ENCODE measurements at places on chromosomes 6 and 20.

DNA sequence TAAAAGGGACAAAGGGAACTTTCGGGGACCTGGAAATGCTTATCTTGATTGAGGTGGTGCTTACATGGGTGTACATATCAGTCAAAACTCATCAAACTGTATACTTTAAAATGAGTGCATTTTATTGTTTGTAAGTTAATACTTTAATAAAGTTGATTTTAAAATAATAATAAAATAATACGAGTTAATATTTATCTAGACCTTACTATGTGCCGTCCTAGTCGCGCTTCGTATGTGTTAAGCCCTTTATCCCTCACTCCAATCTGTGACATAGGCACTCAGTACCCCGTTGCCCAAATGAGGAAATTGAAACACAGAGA lies 47.5 kb downstream of the PDYN start:
- no peak for DNase-seq

DNA sequence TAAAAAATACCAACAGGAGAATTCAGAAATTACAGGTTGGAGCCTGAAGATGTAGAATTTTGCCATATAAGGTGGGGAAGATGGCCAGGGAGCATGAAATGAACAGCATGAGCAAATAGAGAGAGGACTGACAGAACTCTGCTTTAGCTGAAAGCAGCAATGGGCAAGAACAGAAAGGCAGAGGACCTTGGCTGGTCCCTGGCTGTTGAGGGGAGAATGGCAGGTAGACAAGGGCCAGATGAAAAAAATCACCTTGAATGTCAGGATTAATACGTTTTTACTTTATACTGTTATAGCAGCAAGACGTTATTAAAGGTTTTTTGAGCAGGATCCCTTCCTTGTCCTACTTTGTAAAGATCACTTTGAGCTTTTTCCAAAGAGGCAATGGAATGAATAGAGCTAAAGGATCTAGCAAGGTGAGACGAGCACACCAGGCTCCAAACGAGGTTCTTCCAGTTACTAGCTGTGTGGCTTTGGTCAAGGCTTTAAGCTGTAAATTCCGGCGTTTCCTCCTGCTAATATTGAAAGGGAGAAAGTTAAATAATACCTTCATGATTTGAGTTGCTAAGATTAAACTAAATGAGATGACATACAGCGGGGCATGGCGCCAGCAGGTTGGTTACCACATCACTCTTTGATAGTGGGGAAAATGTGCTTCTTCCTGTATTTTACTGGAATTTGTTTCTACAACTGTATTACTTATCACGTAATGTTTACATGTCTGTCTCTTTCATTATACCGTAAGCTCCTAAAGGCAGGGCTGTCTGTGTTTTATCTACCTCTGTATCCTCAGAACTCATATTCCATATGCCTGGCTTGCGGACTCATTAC lies 776 bp downstream of the PPIL1 start:
- DNase-seq: no peak

- DNase-seq: no peak
Observed at GRCh38 chr6:161023316-161023715, 31.7 kb downstream of the MAP3K4 start.

DNA sequence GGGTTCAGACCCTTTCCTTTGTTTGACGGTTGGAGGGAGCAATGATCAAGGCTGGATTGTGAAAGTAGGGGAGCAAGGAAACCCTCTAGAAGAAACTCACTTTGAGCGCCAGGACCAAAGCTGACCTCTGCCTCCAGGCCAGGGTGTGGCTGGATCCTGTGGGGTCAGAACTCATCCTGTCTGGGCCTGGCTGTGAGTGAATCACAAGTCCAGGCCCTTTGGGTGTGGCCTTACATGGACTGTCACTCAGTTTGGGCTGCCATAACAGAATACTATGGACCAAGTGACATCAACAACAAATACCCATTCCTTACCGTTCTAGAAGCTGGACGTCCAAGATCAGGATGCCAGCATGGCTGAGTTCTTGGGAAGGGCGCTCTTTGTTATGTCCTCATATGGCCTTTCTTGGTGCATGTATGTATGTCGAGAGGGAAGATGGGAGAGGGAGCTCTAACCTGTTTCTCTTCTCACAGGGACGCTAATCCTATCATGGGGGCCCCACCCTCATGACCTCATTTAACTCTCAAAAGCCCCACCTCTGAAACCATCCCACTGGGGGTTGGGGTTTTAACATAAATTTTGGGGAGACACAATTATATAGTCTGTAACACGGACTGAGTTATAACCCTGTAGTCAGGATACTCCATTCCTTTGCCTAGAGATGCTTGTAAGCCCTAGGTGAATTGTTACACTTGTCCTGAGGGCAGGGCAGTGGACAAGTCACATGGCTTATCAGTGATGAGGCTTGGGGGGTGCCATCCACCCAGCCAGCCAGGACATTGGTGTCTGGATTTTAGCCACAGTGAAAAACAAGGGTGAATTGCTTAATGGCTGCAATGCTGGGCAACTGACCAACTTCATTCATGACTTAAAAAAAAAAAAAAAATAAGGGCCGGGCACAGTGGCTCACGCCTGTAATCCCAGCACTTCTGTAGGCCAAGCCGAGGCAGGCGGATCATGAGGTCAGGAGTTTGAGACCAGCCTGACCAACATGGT lies 80.0 kb downstream of the TRMT11 start:
- no peak for DNase-seq

- DNase-seq: no peak
Observed at GRCh38 chr6:47420394-47421371, 56.9 kb upstream of the CD2AP start.

GRCh38 chr6:155311086-155311485 lies 3.2 kb downstream of the TFB1M start:
- no peak for DNase-seq

GRCh38 chr6:81451787-81452186 lies 300.7 kb downstream of the TENT5A start:
- DNase-seq: no peak

Measured in posterior vena cava (tissue), 2 donors.